ENCODE measurements at places on chromosomes 12 and 14. TPM values are rescaled to one million over a fixed set of nuclear protein-coding genes. Genes with fewer than 3 reads are reported as not detected.

DNA sequence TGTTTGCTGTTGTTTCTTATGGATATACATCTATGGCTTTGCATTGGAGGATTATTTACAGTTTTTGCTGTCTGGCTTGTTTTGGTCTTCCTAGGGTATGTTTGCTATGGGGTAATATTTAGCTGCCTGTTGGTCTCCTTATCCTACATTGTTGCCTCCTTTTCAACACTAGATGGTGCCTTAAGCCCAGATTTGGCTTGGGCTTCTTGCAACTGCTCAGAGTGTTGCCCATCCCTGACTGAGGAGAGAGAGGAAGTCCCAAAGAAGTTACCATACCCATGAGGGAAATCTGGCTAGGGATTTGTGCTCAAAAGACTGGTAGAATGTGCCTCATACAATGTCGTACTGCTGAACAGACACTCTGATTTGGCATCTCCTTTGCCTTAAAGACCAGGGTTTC lies 94.6 kb upstream of the MUCL1 start:
- no peak for DNase-seq

DNA sequence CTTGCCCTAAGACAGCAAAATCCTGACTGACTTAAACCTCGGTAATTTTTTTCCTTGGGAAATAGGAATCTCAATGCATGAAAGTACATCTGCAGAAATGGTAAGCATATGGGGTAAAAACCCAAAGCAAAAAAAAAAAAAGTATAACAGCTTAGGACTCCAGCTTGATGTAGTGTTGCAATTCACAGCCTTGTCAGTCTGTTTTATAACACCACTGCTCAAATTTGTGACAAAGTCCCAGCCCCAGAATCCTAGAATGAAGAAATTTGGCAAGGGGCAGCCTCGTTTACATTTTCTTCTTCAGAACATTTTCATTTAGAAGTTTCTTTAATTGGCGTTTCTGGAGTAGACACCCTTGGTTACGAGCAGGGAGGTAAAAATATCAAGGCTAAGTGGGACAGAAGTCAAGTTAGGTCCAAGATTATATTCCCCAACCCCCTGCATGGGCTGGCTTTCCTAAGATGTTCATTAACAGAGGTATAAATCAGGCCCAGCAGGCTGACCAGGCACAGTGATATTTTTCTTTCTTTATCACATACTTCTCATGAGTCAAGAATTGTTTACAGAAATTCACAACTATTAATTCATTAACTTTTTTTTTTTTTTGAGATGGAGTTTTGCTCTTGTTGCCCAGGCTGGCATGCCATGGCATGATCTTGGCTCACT lies 424.0 kb downstream of the RMST start:
- DNase-seq = no peak

DNA sequence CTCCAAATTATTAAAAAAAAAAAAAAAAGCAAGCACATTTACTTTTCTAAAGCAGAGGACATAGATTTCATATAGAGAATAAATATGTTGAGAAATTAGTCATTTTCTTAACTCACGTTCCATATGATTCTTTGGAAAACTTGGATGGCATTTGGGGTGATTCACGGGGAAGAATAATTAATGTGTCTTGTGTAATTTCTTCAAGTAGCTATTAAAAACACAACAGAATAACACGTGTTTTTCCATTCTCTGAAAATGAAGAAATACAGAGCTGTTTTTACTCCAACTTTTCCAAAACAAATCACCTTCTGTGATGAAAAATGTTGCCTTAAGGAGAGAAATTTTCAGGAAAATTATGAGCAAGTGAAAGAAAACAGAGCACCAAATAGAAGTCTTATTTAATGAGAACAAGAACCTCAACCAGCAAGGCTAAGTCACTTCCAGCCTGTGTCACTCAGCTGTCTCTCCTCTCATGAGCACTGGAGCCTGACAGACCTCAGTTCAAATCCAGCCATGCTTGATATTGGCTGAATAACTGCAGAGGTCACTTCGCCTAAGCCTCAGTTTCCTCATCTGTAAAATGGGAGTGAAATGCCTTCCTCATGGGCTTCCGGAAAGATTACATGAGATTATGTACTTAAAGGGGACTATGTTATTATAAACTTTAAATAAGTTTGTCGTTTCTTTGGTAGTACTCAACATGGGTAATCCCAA lies 42.8 kb upstream of the NUAK1 start:
- DNase-seq = no peak

DNA sequence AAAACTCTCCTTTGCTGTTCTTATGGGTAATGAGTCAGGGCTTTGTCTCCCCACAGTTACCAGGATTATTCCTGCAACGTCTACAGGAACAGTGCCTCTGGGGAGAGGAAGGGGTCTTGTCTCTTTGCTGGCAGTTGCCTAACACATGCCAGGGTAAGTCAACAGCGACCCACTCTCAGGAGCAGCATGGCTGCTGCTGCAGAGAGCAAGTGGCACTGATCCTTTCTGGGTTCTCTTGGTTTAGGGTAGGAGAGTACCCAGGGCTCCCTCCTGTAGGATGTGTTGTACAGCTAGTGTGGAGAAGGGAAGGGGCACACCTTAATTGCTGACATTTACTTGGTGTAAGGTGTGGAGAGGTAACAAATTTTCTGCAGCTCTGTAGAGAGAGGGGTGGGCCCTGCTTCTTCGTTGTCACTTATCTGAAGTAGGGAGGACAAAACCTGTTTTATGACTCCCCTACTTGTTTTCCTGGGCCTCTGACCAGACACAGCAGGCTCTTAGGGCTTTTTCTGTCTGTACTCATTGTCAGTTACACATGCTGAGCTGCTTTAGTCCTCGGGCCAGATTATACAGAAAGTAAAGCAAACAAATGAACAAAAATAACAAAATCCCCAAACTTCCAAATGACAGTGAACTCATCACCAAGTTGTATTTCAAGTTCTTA lies 168.2 kb downstream of the ACSS3 start:
- no peak for DNase-seq

- no peak for DNase-seq
Observed at GRCh38 chr12:77437206-77437605, 371.8 kb upstream of the E2F7 start.

DNA sequence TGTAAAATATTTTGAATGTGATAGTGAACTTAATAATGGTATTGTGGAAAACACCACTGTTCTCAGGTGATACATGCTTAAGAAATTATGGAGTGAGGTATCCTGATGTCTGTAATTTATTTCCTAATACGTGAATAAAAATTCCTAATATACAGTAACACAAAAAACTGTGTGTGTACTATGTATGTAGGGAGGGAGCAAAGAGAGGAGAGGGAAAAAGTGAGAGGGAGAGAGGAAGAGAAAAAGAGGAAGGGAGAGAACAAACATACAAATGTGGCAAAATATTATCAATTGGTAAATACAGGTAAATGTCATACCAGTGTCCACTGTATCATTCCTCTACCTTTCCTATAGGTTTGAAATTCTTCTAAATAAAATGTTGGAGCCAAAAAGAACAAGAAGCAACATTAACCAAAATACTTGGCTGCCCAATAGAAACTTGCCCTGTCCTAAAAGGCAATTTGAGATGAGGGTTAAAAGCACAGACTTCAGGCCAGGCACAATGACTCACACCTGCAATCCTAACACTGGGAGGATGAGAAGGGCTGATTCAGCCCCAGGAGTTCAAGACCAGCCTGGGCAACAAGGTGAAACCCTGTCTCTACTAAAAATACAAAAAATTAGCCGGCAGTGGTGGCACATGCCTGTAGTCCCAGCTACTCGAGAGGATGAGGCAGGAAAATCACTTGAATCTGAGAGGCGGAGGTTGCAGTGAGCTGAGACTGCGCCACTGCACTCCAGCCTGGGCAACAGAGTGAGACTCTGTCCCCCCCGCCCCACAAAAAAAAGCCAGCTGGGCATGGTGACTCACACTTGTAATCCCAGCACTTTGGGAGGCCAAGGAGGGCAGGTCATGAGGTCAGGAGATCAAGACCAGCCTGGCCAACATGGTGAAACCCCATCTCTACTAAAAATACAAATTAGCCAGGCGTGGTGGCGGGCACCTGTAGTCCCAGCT lies 14.5 kb downstream of the R3HDM2 start:
- no peak for DNase-seq

GRCh38 chr12:82600379-82600778 lies 86.3 kb upstream of the TMTC2 start:
- no peak for DNase-seq

DNA sequence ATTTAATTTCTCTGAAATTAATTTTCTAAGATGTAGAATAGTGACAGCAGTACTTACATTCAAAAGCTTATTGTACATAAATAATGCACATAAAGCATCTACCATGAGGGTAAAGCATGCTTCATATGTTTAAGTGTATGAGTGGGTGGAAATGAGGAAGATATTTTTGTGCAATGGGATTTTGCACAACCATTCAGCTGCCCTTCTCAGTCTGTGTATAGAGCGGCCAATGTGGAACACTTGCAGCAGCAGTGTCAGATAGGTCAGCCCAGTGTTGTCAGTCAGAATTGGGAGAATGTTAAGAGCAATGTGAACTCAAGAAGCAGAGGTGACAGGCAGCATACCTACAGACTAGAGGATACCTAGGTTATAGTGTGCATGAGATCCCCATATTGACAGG lies 72.5 kb upstream of the ATP2B1 start:
- DNase-seq = no peak

- DNase-seq = no peak
Observed at GRCh38 chr12:108021141-108021540, 107.9 kb upstream of the WSCD2 start.

GRCh38 chr12:127025545-127025944 lies 1241.4 kb upstream of the TMEM132C start:
- no peak for DNase-seq

GRCh38 chr14:64875350-64875749 lies 4.4 kb downstream of the SPTB start:
- no peak for DNase-seq

GRCh38 chr12:57242691-57243454 lies 8.1 kb downstream of the STAC3 start:
- DNase-seq = peak; percentile 57

DNA sequence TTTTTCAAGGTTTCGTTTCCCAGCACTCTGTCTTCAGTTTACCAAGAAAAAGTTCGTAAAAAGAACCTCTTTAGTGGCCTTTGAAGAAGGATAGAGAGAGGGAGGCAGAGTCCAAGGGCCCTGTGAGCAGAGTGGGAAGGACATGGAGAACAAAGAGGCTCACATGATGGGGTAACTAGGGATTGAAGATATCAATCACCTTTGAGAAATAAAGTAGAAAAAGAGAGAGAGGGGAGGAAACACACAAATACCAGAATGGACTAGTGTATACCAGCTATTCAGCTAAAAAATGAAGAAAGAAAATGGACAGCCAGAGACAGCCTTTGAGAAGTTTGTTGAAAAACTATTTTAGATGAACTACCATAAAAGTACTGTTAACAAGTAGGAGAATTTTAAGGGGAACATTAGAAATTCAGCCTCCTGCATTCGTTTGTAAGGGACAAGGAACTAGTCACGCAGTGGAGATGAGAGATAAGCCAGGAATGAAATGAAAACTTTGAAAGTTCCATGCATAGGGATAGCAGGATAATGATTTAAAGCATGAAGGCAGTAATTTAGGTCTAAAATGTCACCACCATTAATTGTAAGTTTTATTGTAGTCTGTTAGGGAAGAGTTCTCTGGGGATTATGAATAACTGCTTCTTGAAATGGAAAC lies 82.1 kb downstream of the SPTSSA start:
- DNase-seq = no peak

DNA sequence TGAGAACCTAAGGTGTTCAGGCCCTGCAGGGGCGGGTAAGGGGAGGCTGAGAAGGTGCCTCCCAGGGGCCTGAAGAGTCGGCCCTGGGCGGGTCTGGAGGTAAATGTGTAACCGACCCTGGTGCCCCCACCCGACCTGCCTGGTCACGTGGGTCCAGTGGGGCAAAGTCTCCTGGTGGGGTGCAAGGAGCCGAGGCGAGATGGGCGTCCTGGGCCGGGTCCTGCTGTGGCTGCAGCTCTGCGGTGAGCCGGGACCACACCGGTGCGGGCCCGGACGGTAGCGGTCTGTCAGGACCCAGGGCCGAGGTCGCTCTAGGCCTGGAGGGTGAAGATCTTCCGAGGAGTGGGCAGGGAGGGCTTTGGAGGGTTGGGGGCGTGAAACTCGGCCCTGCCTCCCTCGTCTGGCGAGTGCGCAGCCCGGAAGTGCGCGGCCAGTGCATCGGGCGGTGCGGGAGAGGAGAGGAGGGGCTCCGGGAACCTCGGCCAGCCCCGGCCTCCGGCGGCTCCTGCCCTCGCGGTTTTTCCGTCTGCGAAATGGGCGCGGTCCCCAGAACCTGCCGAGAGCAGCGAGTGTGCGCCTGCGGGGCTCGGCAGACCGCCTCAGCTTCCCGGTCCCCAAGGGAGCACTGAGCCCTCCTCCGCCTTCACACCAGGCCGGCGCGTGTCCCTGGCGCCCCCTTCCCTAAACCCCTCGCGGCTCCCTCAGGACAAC lies at the start of gene AMN:
Gene AMN (plus strand): TSS at position 174 of the 711 bp plus-strand sequence. CDS start 26 bp downstream, at position 200.
- DNase-seq = peak; percentile 10

- DNase-seq = no peak
Observed at GRCh38 chr14:48568688-48569087, 893.3 kb upstream of the MDGA2 start.

- DNase-seq = peak; percentile 50
Observed at GRCh38 chr14:90815822-90816662, at the start of gene TTC7B. Gene TTC7B (minus strand): TSS chr14:90816430. CDS start chr14:90816295, 135 bp downstream.

Gene ANKRD9
- 94.0 TPM for total RNA-seq

Gene FAIM2
- total RNA-seq = 3.2 TPM

Gene SIX4
- 0.70 TPM for total RNA-seq

Gene BATF
- 8.3 TPM for total RNA-seq

Gene GALNT9
- total RNA-seq = not detected

Gene CNTN1
- 0.44 TPM for total RNA-seq

Gene REM2
- not detected for total RNA-seq

Gene RTL1
- not detected for total RNA-seq

Gene KIF26A
- 12.6 TPM for total RNA-seq

Gene TFCP2
- 26.9 TPM for total RNA-seq

Gene CD27
- total RNA-seq = not detected

Gene TCL1B
- total RNA-seq = not detected

Data from heart left ventricle (tissue), 16 donors.